ENCODE measurements at places on chromosomes 2 and 18. TPM values are rescaled to one million over a fixed set of nuclear protein-coding genes. Genes with fewer than 3 reads are reported as not detected.

Gene DSG1
- total RNA-seq: not detected

Gene LYG1
- 0.57 TPM for total RNA-seq

Gene GALNT1
- total RNA-seq: 359 TPM

Gene VWA3B
- not detected for total RNA-seq

Gene CWC22
- 25.0 TPM for total RNA-seq

Gene BOLL
- total RNA-seq: not detected

Gene SERPINB7
- not detected for total RNA-seq

Gene CNDP1
- not detected for total RNA-seq

Gene INPP5D
- 39.6 TPM for total RNA-seq

Gene NYAP2
- total RNA-seq: not detected

Gene HJURP
- 42.0 TPM for total RNA-seq

Gene WNT10A
- 0.07 TPM for total RNA-seq
